NCI-H146 (cell line): ENCODE measurements at places on chromosomes 5 and 9.

- DNase-seq, result no peak
Observed at GRCh38 chr5:123500471-123500870, 11.5 kb upstream of the CSNK1G3 start.

- DNase-seq, result no peak
Observed at GRCh38 chr5:132998556-132998955, 27.8 kb downstream of the ZCCHC10 start.

GRCh38 chr9:111986035-111986556 is 89.5 kb downstream of the UGCG start:
- no peak for DNase-seq

DNA sequence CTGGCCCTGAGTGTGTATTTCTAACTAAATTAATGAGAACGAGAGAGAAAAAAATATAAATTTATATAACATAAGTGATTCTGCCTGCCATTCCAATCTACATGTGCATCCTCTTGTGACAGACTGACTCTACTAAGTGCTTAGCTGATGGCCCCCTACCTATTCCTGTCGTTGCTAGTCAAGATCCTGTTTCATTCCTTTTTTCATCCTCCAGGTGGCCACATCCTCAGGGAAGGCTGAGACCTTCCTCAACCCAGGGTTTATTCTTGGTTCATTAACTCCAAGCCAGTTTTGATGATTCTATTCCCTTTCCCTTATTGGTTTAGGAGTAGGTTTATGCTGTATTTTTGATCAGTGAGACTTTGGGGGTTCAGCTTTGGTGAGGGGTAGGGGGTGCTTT is 201.3 kb downstream of the C9orf152 start:
- peak; percentile 8 for DNase-seq

GRCh38 chr5:174900240-174900865 is 176.0 kb downstream of the MSX2 start:
- DNase-seq, result no peak

GRCh38 chr5:151492729-151493128 is 45.3 kb downstream of the SLC36A1 start:
- DNase-seq, result no peak

DNA sequence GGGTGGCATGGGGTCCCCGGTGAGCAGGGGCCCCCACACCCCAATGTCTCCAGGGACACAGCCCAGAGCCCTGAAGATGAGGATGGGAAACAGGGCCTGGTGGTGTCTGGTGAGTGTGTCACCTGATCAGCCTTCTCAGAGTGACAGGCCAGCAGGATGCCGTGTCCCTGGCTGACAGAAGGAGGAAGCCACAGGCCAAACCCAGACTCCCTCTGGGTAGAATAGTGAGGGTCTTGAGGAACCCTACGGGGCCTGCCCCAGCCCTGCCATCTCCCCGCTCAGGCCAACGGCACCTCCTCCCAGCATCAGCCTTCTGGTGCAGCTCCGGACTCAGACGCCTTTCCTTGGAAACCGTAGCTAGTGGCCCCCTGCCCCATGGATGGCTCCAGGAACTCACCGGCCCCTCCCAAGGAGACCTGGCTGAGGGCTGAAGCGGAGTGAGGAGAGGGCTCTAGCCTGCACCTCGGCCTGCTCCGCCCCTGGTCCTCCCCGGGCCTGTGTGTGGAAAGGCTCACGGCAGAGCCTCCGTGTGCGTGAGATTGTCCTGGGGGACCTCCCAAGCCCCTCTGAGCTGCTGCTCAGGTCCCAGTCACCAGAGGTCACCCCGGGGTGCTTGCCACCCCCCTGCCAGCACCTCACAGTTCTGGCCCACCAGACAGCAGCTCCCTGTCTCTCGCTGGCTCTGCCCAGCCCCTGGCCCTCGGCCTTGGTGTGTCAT is 6.0 kb downstream of the RALGDS start:
- no peak for DNase-seq

DNA sequence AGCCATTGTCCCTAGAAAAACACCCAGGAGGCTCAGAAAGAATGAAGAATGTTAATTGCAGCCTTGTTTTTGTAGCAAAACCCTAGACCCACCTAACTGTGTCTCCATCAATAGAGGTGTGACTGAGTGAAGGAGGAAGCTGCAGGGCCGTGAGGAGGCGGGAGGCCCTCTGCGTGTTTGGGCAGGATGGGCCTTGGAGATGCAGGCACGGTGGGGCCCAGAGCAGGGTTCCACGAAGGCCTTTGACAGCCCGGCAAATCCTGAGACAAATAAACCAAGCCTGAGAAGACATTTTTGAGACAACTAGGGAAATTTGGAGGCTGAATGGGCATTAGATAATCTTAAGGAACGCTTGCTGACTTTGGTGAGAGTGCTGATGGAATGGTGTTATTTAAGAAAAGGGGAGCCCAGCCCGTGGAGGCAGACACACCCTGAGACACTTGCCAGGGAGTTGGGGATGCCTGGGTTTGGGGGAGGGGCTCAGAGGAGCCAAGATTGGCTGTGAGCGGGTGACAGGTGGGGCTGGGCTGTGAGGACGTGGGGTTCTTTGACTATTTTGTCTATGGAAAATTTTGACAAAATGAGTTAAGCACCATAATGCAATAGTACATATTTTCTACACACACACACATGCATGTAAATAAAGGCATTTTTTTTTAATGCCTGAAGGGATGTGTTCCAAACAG is 48.8 kb downstream of the BARX1 start:
- no peak for DNase-seq

DNA sequence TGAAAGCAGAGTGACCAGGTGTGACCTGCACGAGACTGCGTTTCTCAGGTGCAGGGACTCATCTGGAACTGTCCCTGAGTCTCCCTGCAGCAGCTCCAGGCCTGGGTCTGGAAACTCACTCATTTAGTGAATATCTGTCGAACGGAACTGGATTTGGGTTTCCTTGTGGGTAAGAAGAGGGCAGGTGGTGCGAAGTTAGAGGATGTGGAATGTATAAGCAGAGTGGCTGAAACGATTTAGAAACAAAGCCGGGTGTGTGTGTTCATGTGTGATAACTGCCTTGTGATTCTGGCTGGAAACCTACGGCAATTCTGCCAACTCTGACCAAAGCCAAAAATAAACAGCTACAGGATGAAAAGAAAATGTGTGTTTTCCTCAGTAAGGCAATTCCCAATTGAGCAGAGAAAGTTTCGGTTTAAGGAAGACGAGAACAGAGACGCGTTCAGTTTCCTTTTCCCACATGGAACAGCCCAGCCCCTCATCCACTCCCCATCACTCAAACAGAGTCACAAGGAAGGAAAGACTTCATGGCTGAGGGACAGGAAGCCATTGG is 130.3 kb downstream of the NSG2 start:
- no peak for DNase-seq

GRCh38 chr9:621201-621855 is 220.2 kb upstream of the DMRT1 start:
- no peak for DNase-seq
